ENCODE measurements at places on chromosomes 12 and 14.

- DNase-seq: no peak
These were observed 52.5 kb downstream of the C12orf75 start for GRCh38 chr12:105382771-105383622.

GRCh38 chr12:1013618-1014489, 22.8 kb downstream of the ERC1 start:
- no peak for DNase-seq

GRCh38 chr14:43789458-43789857, 717.6 kb downstream of the FSCB start:
- no peak for DNase-seq

DNA sequence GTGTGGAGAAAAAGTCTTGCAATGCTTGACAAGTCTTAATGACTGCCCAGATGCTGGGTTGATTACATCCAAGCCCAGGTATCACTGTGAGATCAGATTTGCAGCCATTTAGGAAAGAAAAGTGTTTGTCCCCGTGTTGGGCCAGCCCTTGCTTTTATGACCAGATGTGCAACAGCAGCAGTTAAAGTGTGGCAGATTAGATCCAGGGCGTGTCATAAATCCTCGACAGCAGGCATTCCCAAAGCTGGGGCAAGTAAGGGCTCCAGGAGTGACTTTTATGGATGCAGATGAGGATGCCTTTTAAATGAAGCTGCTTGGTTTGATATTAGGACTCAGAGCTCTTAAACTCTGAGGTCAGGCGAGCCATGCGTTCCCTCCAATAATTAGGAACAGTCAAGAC, 1.7 kb downstream of the SMOC1 start:
- DNase-seq: no peak

GRCh38 chr14:52117111-52117832, 48.4 kb upstream of the NID2 start:
- no peak for DNase-seq

- DNase-seq: no peak
These were observed 61.7 kb downstream of the KIF26A start for GRCh38 chr14:104200106-104200505.

- no peak for DNase-seq
These were observed 283.3 kb upstream of the FAR2 start for GRCh38 chr12:28865776-28866175.

- DNase-seq: no peak
These were observed 41.6 kb downstream of the DUSP16 start for GRCh38 chr12:12521044-12521485.

DNA sequence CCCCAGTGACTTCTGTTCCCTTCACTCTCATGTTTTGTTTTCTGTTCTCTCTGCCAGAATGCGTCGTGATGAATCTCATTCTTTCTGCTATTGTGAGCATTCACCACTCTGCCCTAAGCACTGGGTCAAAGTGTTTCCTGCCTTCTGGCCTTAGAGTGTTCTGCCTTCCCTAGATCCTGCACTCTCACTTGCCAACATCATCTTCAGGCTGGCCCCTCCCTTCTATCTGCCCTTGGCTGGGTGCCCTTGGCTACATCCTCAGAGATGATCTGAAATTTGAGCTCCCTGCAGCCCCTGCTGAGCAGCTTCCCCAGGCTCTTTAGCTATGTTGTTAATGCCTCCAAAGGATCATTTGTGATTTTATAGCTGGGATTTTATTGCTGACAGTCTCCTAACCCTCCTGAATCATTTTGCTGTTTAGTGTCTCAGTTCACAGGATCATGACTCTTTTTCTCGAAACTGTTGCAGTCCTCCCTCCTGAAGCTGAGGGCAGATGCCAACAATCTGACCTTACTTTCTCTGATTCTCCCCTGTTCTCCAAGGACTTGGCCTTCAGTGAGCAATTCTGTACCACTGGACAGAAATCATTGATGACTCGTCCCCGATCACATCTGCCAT, 4.5 kb downstream of the DHRS2 start:
- no peak for DNase-seq

DNA sequence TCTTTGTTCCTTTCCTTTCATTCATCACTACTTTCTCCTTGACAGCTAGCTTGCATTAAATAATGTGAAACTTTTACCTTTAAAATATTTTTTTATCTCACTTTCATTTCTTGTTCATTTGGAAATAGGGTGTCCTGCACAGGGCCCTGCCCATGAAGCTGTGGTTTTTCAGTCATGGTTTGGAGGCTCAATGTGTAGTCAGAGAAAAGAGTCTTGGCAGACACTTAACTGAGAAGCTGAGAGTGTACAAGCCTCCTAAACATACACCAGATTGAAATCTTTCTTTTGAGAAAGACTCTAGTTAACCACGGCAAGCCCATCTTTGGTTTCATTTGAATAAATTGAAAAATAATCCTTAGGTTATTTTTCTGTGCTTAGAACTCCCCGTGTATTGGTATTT, 74.2 kb downstream of the KICS2 start:
- no peak for DNase-seq

DNA sequence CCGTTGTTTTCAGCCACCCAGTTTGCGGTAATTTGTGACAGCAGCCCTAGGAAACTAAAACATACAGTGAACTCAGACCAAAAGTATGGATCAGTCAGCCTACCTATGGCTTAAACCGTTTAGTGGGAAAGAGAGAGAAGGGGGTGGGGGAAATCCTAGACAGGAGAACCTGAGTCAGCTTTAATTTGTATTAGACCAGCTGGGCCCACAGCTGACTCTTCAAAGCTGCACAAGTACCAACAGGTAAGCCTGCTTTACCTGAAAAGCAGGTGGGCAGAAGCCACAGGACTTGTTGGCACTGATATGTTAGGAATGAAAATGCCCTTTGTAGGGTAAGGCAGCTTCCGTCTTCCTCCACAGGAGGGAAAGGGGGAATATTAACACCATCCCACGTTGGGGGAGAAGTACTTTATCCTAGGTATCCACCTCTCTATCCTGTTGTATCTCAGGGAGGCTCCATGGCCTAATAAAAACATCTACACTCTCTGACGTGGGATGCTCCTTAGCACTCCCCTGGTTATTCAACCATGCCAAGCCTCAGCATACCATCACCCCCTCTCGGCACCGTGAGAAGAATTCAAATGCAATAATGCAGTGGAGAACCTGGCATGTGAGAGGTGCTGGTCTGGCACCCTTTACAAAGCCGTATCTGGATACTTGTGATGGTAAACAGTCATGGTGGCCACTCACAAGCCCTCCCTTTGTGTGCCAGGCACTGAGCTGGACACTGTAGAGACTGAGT, 70.3 kb downstream of the STON2 start:
- DNase-seq: no peak

- no peak for DNase-seq
These were observed 66.1 kb upstream of the FERMT2 start for GRCh38 chr14:53016919-53017318.

DNA sequence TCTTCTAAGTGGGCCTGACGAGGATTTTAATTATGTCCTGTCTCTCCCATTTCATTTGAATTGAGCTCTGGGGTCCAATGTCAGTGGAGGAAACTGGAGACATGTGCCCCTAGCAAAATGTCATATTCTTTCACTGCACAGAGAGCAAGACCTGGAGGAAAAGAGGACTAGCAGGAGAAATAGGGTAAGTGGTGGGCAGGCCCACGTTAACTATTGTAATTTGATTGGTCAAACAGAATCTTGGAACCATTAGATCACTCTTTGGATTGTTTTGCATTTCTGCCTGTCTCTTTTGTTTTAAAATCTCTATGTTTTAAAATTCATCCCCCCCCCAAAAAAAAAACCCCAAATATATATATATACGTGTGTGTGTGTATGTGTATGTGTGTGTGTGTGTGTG, 113.9 kb upstream of the PELI2 start:
- no peak for DNase-seq

DNA sequence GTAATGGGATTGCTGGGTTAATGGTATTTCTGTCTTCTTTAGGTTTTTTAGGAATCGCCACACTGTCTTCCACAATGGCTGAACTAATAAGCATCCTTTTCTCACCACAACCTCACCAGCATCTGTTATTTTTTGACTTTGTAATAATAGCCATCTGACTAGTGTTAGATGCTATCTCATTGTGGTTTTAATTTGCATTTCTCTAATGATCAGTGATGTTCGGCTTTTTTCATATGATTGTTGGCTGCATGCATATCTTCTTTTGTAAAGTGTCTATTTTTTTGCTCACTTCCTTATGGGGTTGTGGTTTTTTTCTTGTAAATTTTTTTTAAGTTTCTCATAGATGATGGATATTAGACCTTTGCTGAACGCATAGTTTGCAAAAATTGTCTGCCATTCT, 377.9 kb downstream of the GALC start:
- DNase-seq: no peak

DNA sequence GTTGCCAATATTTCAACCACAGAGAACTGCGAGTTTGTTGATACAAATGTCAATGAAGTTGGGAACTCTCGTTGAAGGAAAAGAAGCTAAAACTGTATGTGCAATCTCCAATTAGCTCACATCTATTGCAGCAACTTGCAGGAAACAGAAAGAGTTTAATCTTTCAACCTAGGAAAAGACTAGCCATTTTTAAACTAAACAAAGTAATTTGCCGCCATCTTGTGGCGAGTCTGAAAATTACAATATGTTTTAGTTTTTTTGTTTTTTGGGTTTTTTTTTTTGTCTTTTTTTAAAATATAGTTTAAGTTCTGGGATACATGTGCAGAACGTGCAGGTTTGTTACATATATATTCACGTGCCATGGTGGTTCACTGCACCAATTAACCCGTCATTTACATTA, 131.2 kb upstream of the FOXG1 start:
- DNase-seq: no peak

DNA sequence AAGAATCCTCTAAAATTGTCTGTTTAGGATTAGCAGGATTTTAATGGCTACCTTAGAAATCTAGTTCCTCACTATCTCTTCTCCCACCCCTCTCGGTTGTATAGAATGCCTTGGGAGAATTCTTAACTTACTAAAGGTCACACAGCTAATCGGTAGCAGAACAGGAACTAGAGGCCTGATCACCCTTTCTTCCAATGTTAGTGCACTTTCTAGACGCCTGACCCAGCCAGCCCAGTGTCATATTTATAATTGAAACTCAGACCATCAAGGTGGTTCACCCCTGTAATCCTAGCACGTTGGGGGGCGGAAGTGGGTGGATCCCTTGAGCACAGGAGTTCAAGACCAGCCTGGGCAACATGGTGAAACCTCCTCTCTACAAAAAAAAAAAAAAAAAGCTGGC, 1.7 kb downstream of the TIGAR start:
- no peak for DNase-seq

GRCh38 chr12:94550964-94551363, 91.3 kb upstream of the CEP83 start:
- no peak for DNase-seq

GRCh38 chr14:60657456-60658210, 8.4 kb upstream of the SIX1 start:
- no peak for DNase-seq

DNA sequence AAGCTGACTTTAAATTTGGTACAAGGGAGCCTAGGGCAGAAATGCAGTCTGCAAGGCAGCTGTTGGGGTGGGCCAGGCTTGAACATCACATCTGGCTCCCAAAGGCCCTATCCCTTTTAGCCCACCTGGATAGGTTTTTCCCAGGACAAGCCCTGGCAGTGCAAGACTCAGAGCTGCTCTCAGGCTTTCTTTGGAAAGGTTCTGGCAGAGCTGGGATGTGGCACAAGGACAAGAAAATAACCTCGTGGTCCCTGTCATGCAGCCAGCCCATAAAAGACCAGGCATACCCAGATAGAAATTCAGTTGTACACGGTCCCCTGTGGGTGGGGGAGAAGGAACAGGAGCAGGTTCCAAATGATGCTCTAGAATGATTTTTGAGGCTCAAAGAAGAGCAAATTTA, 206.9 kb downstream of the TTC7B start:
- DNase-seq: no peak
